ACHN (cell line): ENCODE measurements at places on chromosomes 16 and 17.

DNA sequence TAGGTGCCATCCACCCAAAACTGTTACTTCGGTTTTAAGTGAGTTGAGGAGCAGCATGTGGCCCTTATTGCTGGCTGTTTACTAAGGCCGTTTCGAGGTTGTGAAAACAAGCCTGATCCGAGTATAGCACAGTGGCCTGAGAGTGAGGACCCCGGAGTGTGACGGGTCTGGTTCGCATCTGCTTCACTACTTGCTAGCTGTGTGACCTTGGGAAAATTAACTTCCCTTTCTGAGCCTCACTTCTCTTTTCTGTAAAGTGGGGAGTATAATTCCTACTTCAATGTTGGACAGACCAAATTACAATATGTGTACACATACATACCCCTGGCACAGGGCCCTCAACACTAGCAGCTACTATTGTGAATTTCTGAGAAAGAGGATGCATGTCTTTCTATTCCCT lies 11.7 kb upstream of the HEATR6 start:
- DNase-seq: no peak

- no peak for DNase-seq
Measured at GRCh38 chr17:67290711-67291291, 45.8 kb upstream of the HELZ start.

GRCh38 chr16:9091867-9092281 lies 430 bp downstream of the HAPSTR1 start:
- peak; percentile 45 for DNase-seq

GRCh38 chr16:10660950-10661635 lies 33.6 kb downstream of the TEKT5 start:
- DNase-seq: no peak

- DNase-seq: no peak
Measured at GRCh38 chr17:43721537-43722268, 36.9 kb downstream of the SOST start.

DNA sequence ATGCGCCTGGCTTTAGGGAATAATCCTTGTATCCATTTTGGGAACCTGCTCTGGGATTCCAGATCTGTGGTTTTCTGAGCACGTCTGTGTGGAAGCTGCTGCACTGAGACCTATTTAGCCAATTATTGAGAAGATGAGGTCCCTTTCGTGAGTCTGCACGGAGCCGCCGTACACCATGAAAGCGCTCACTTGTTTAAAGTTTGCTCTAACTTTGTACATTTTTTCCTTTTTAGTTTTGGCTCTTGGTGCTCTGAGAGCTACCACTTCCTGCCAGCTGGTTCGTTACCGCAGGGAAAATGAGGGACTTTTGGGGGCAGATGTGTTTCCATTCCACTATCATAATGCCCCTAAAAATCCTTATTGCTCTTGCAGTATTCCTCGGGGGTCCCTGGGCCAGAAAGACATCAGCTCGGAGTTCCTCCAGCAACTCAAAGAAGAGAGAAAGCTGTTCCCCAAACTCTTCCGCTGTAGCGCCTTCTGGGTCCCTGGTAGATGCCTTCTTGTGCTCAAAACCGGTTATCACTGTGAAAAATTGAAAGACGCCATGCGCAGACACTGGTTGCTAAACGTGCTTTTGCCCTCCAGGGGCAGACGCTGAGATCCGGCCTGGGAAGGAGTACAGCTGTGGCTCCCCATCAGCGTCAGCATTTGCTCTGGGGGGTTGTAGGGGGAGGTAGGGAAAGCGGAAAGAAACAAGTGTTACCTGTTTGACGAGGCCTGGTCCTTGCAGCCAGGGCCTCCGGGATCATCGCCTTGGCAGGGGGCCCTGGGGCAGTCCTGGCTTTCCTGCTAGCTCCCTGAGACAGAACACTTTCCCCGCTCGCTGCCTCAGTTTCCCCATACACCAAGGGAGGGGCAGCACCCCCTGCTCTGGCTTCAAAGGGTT lies 238.1 kb downstream of the MRTFB start:
- DNase-seq: no peak

DNA sequence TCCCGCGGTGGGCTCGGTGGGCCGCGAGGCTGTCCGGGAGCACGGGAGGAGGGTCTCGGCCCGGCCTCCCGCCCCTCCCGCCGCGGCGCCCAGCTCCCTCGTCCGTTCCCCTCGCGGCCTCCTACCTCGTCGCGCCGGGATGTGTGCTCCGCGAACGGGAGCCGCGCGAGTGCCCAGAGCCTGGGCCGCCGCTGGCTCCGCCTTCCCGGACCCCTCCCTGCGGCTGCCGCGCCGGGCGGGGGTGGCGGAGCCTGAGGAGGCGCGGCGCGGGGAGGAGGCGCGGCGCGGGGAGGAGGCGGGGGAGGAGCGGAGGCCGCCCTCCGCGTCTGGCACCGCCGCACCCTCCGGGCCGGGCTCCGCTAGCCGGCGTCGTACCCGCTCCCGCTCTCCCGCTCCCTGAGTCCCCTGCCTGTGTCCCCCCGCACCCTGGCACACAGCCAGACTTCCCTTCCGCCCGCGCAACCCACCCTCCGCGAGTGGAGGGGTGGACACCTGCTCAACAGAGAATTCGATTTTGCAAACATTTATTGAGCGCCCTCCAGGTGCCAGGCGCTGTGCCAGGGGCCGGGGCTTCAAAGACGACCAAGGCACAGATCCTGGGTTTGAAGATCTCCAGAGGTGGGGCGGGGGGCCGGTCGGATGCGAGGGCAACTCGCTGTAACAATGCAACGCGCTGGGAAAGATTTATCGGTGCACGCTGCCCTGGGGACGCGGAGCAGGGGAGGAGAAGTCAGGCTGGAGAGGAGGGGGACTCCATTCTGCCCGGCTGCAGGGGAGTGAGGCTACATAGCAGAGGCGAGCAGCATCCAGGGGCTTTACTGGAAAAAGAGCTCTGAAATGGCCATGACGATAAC lies at the start of gene MPP3:
Gene MPP3 (minus strand): TSS at position 171 of the 854 bp plus-strand sequence. CDS start 1,240 bp downstream, outside the sequence.
- DNase-seq: peak; percentile 90

DNA sequence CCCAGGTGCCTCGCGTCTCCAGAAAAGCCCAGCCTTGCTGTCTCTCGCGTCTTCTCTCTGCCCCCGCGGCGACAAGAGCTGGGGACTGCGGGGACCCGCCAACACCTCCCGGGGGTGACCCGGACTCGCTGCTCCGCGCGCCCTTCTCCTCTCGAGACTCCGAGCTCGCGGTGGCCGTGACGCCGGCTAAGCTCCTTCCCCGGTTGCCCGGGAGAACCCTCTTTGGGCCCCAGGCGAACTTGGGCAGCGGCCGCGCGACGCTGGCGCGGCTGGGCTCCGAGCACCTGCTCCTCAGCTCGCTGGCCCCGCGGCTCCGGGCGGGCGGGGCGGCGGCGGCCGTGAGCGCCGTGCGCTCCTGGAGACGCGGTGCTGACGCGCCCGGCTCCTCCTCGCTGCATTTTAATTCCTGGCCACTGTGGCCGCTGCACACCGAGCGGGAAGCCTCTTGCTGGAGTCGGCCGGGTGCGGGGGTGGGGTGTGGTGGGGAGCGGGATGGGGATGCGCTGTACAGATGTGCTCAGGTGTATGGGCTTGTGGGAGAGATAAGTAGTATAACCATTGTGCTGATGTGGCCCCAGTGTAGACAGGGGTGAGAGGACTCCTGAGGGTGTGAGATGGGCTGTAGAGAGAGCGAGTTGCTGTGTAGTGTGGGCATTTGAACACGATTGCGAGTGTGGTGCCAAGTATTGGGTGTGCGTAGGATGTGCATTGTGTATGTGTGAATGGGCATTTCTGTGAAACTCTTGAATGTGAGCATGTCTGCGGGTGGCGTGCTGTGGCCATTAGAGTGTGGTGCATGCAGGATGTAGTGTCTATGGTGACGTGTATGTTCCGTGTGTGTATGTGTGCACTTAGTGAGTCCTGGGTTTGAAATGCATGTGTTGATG lies at the start of gene ASIC2:
Gene ASIC2 (minus strand): TSS at position 315 of the 887 bp plus-strand sequence.
- DNase-seq: peak; percentile 76

DNA sequence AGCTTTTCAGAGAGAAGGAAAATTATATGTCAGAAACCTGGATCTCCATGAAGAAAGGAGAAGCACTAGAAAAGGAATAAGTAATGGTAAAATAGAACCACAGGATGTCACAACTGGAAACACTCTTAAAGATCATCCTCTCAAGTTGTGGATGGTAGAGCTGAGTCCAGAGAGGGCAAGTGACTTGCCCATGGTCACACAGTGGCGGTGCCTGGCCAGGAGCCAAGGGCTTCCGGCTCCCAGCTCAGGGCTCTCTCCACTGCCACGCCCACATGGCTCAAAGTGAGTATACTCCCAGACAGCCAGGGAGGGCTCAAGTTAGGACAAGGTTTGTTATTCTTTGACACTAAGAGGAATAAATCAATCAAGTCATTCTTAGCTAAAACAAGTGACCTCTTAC lies 159.8 kb downstream of the COPRS start:
- no peak for DNase-seq

DNA sequence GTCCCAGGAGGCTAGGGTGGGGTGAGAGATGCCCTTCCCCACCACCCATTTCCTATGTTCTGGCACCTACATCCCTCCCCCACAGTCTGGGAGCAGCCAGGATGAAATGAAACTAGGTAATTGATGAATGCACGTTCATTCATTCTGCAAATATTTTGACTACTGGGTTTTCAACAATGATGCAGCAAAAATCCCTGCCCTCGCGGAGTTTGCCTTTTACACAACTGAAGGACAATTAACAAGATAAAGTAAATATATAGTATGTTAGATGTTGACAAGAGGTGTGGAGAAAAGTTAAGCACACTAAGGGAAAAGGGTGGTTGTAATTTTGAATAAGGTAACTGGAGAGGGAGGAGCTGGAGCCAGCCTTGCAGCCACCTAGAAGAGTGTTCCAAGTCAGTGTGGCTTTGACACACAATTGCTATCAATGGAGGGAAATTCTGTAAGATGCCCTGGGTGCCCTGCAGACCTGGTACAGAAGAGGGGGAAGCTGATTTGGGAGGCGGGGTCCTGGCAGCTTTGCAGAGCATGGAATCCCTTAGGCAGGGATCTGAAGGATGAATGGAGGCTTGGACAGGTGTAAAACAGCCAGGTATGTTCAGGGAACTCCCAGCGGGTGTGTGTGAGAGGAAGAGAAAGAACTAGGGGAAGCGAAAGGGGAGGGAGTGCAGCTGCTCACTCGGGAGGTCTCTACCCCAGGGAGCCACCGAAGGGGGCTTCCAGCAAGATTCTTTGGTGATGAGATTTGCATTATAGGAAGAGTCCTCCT lies 2.5 kb downstream of the TMEM92 start:
- no peak for DNase-seq

DNA sequence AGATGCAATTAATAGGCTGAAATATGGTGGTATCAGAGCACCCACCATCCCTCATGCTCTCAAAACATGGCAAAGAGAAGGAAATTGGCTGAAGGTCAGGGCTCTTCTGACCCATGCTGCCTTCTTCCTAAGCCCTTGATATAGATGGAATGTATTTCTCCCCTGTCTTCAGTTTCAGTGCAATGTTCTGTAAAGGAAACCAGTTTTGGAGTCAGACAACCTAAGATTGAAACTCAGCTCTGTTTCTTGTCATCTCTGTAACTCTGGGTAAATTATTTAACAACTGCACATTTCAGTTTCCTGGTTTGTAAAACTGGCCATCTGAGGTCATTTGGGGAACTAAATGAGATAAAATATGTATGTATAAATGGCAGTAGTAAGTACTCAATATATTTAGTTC lies 243.9 kb downstream of the CA10 start:
- no peak for DNase-seq

- DNase-seq: no peak
Measured at GRCh38 chr17:57636274-57636673, 108.8 kb downstream of the CCDC182 start.

DNA sequence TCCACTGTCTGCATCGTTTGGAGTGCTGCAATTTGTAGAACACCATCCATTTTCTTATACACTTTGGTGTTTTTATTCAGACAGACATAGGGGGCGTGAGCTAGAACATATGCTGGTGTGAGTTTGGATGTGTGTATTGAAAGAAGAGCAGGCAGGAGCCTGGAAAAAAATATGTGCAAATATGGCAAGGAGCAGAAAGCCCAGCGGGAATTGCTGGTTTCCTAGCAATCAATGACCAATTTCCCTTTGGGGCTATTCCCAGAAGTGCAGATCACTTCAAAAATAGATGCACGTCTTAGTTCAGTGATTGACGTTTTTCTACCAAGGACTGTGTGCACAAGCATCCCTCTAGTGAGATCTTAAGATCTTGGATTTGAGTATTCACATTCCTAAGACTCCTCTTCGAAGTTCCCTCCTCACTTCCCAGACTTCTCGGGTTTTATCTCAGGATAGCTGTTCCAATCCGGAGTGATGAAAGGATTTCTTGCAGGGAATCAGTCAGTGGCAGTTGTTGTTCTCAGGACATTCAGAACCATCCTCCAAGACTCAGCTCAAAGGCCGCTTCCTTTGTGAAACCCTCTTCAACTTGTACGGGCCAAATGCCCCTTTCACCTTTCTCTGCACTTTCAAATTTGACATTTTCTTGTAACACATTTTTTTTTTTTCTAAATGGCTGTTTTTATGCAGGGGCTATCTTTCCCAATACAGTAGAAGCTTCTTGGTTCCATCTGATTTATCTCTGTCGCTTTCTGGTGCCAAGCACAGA lies 268.7 kb upstream of the ASIC2 start:
- no peak for DNase-seq

GRCh38 chr17:42287305-42287976 lies 857 bp upstream of the STAT5A start:
- no peak for DNase-seq
